ENCODE measurements at places on chromosomes 2 and 18.

- no peak for DNase-seq
Observed at GRCh38 chr18:34611904-34612303, 98.2 kb upstream of the DTNA start.

DNA sequence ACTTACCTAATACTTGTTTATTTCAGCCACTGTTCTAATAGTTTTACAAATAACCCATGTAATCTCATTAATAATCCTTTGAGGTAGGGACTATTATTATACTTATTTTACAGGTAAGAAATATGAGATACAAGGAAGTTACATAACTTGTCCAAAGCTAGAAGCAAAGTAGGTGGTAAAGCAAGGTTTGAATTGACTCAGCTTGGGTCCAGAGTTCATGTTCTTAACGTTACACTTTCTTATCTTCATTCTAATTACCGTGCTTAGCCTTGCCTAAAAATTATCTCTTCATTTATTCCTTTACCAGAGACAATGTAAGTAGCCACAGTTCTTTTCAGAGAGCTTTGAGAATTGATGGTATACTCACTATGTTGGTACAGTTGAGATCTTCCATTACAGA is 743.6 kb downstream of the KCNJ3 start:
- no peak for DNase-seq

DNA sequence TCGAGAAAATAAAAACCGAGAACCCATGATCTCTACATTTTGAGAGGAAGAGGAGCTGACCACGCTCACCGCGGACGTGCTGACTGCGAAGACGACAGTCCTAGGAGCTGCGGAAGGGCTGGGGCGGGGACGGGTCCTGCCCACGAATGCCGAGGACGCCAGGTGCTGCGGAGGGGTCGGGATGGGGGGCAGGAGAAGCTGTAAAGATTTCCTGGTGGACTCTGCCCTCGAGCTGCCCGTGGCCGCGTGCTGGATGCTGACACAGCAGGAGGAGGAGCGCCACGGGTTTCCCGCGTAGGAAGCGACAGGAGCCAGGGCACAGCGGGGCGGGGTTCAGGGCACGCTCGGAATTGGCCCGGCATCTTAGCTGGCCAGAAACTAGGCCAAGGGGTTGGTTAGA is 22.2 kb downstream of the ZSCAN30 start:
- DNase-seq: peak; percentile 26

- DNase-seq: peak; percentile 40
Observed at GRCh38 chr2:45813003-45813941, 161.8 kb downstream of the PRKCE start.

DNA sequence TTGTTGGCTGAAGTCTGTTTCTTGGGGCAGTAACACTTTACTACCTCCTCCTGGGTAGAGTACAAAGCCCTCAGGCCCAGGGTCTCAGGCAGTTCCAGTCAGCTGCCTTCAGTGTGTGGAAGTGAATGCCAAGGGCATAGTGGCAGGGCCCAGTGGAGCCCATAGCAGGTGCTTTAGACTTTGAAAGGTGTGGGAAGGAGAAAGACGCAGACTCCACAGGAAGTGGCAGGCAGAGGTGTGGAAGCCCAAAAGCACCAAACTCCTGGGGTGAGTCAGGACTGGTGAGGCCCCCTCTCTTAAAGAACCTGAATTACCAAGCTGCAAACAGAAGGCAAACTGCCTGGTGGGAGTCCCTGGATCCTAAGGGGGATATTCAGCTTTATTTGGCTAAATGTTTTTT is 45.3 kb downstream of the ADAM23 start:
- no peak for DNase-seq

DNA sequence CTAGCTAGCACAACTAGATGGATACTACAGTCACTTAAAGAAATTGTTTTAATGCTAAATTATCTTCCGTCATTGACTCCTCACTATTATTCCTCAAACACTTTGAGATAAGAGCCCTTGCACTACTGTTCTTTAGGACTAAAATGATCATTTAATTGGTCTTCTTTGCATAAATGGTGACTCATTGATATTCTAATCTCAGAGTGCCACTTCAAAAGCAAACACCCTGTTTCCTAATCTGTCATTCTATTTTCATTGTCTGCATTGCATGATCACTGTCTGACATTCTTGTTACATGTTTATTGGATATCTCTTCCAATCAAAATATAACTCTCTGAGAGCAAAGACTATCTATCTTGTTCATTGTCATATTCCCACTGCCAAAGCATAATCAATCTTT is 313.9 kb downstream of the EXOC6B start:
- DNase-seq: no peak

DNA sequence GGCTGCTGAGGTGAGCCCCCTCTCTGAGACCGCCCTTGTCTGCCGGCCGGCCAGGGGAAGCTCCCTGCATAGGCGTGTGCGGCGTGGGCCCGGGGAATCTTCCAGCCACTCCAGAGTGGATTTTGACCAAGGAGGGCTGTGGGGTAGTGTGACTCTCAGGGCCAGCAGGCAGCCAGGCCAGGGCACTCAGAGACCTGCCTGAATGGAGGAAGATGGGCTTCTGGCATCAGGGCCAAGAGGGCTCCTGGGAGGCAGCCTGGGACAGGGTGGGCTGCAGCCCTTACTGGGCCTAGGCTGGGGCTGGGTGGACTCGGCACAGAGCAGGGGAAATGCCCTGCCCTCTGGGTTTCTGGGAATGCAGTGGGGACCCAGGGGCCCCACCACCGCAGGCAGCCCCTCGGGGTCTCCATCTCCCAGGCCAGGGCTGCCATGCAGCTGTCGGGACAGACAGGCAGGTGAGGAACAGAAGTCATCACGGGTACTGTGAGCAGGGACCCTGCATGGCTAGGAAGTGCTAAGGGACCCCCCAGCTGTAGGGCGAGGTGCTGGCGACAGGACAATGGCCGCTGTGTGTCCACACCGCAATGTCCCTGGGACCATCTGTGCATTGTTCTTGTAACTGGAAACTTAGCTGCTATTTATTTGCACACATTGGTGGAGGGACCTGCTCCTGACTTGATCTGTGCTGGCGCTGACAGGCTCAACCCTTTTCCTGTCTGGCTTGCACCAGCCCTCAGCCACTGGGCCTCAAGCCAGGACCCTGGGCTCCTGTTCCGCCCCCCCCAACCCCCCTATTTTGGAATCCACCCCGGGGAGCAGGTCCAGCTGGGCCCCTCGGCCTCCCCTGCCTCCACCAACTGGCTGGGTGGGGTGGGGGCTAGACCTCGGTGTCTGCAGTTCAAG is 4.1 kb downstream of the PDCD1 start:
- DNase-seq: no peak
